A549 (cell line): ENCODE measurements at places on chromosomes 12 and 14. TPM values are rescaled to one million over a fixed set of nuclear protein-coding genes. Genes with fewer than 3 reads are reported as not detected.

GRCh38 chr12:121086781-121087295 is 45.8 kb upstream of the P2RX7 start:
- DNase-seq = no peak

DNA sequence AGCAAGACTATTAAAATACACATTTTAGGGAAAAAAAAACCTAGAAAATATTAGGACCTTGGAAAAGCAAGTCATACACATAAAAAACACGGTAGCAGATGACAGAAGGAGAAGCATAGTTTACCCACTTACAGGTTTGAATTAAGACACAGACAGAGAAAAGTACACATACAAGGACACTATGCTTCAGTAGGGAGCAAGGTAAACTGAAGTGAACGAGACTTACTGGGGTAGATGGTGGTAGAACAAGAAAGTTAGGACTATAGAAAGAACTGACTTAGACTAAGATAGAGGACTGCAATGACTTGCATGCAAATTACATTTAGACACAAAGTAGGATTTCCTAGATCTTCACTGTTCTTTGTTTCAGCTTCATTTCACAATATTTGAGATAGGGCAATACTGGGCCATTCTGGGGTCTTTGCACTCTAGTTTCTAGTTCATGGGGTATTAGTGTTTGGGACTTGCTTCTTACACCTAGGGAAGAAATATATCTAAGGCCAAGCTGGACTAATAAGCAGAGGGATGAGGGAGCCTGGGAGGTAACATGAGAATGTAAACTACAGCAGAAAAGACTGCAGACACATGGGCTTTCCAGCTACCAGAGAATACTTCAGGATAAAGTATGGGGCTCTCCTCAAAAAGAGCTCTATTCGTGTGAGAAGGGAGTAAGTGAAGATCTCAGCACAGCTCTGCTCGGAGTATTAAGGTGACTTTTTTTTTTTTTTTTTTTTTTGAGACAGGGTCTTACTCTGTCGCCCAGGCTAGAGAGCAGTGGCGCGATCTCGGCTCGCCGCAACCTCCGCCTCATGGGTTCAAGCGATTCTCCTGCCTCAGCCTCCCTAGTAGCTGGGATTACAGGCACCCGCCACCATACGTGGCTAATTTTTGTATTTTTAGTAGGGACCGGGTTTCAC is 27.7 kb upstream of the STAC3 start:
- no peak for DNase-seq

- no peak for DNase-seq
These were observed 173.4 kb upstream of the PZP start for GRCh38 chr12:9381619-9382018.

GRCh38 chr14:47966076-47966810 is 290.8 kb upstream of the MDGA2 start:
- no peak for DNase-seq

- DNase-seq = no peak
These were observed 26.2 kb downstream of the PLXNC1 start for GRCh38 chr12:94174576-94174975.

- no peak for DNase-seq
These were observed 755.6 kb downstream of the MED13L start for GRCh38 chr12:115521771-115522409.

- no peak for DNase-seq
These were observed 130.5 kb downstream of the SEC23A start for GRCh38 chr14:38972511-38972910.

- DNase-seq = no peak
These were observed 3.8 kb downstream of the SDSL start for GRCh38 chr12:113425960-113426453.

DNA sequence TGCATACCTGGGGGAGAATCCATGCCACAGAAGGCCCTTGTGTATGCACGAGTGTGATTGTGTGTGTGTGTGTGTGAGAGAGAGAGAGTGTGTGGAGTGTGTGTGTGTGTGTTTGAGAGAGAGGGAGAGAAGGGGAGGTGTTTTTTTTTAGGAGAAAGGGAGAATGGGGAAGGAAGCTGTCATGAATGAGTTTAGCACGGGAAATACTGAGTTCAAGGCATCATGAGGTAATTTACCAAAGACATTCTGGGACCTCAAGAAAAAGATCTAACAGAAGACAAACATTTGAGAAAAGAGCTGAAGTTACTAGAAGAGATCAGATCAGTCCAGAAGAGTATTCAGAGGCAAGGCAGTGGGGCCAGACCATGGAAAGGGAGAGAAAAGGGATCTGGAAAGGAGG is 157.1 kb downstream of the TTC7B start:
- no peak for DNase-seq

DNA sequence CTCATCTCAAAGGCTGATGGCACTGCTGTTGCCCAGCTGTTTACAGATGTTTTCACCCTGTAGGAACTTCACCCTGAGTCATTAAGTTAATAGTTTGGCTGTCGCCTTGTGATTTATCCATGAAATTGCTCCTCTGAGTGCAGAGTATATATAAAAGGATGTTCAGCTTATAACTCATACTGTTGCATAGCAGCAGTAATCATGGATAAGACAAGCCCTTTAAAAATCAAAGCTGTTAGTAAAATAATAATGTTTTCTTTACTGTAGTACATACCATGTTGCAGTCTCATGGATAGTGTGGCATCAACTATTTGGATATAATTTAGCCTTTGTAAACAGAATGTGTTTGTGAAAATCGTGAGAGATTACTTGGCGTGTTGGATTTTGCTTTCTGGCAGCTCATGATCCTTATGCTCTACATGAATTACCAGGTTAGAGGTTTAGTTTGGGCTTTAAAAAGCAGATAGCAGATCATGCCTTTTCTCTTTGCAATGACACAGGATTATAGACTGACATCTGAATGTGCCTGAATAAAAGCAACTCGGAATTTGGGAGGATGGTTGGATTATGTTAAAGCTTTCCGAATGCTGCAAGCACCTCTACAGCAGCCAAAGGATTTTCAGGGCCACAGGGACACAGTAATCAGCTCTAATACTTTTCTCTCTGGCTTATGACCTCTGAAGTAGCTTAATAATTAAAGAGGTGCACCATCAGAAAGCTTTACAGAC is 279.7 kb upstream of the ATP2B1 start:
- DNase-seq = no peak

GRCh38 chr12:8037046-8037663 is 4.6 kb downstream of the FOXJ2 start:
- DNase-seq = no peak

DNA sequence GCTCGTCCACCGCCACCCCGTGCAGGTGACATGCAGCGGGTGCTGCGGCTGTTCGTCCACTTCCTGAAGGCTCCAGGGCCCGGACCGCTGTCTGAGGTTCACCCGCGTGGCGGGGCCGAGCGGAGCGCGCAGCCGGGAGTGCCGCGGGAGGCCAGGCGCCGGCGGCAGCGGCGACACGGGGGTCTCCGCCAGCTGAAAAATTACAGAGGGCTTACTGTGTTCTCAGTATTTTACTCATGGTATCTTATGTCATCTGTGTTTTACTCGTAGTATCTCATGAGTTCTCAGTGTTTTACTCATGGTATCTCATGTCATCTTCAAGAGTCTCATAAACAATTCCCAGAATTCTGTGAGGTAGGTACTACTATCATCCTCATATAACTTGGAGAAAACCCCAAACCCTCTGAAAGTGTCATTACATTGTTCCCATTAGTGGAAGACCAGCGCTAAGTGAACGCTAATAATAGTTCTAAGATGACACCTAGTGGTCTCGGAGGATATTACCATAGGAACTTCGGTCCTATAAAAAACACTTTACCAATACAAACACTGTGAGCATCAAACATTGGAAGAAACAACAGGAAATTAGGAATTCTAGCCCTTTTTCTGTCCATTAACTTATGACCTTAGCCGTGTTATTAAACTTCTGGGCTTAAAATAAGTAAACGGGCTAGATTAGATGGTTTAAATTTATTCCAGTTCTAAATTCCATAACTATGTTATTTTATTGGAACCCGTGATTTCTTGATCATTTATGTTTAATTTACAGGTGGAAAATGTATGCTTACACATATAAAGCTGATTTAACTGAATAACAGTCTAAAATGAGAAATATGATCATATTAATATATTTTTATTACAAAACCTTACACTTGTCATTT is 32.4 kb downstream of the AK7 start:
- peak; percentile 57 for DNase-seq

DNA sequence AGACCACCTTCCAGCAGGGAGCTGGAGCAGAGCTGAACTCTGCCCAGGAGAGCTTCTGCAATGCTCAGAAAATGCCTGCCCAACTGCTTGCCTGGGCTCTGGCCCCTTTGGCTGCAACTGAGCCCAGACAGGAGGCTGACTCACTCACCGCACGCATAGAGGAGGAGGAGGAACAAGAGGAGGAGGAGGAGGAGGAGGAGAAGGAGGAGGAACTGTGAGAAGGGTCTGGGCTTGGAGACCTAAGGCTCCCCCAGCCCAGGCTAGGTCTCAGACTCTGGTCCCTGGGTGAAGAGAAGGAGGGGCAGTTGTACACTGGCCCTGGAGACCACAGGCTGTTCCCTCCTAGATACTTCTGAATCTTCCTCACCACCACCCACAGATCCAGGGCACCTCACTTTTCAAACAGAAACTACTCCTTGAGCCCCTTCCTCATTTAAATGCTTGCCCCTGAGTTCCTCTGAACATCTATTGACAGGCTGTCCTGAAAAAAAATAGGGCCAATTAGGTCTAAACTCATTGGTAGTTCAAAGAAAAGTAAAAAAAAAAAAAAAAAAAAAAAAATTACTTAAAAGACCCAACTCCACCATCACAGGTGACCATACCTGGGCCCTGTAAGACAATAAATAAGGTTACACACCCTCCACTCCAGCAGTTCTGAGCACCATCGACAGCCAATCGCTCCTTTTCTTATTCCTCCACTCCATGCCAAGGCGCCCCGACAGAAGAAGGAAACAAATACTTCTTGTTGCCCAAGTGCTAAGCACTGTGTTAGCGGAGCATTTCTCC is 674 bp downstream of the VDR start:
- peak; percentile 25 for DNase-seq

DNA sequence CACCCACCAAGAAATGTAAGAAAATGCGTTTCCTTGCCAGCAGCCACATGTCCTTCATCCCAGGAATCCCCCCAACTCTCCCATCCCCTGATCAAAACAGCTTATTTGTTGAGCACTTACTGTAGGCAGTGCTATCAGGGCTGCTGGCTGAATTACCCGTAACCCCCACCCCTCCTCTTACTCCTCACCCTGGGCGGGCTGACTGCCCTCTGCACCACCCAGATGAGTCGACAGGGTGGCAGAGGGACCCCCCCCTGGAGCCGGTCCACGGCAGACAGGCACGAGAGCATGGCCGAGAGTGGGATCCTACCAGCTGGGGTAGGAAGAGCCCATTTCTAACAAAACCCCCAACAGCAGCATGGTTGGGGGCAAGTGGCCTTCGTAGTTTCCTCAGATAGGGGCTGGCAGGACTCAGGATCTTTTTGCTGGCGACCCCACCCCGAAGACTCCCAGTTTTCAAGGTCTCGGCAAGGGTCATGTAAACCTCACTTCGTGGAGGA is 1.1 kb upstream of the RHOF start:
- DNase-seq = no peak

DNA sequence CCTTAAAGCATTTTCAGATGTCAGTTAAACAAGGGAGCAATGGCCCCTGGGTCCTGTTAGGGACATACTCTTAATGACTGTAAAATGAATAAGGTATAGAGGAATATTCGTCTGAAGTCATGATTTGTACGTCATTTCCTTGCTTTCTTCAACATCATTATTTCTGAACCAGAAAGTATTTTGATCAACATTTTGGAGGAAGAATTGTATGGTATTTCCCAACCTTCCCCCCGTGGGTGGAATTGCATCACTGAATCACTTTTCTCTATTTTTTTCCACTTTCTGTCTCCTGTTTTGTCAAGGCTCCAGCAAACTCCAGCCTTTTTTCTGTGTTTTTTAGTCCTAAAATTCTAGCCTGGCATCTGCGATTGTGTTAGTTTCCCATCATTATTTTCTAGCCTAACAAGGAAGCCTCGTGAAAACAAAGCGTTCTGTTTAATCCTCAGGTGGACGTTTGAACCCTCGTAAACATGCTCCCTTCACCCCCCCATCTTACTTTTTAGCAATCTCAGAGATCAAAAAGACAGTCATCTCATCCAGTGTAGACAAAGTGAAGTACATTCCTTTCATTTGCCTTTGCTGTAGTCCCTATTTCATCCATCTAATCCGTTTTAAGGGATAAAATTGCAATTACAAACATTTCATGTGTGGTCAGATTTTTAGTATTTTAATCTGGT is 62.3 kb downstream of the ETV6 start:
- DNase-seq = no peak

DNA sequence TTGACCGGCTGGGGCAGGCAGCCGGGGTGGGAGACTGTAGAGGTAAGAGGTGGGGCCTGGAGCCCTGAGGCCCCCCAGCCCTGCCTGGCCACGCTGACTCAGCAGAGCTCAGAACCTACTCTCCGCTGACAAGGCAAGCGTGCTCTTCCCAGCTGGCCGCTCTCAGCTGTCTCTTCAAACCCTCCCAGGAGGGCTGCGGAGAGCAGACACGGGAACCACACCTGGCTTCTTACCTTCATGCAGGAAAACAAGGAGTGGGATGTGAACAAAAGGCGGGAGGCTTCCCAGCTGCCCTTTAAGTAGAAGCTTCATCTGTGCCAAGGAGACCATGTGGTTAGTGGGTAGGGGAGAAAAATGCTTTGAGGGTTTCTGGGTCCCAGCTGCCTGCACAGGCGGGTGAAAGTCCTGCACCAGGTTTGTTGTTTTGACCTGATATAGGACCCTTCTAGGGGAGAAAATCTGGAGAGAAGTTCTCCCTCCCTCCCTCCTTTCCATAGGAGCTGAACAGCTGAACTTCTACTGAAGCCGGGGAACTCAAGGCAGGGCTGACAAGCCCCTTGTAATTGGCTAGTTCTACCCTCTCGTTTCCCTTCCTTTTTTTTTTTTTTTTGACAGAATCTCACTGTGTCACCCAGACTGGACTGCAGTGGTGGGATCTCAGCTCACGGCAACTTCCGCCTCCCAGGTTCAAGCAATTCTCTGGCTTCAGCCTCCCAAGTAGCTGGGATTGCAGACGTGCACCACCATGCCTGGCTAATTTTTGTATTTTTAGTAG is 12.8 kb upstream of the TESC start:
- no peak for DNase-seq

P2RX4 gene
- polyA plus RNA-seq = 13.5 to 17.5 TPM (median 16.0 TPM) in 3 replicates

COX8C gene
- polyA plus RNA-seq = not detected in 3 replicates

TMEM132D gene
- polyA plus RNA-seq = not detected in 3 replicates

KCNC2 gene
- not detected in 3 replicates for polyA plus RNA-seq

BCL11B gene
- polyA plus RNA-seq = 0.31 to 0.49 TPM (median 0.42 TPM) in 3 replicates
